ENCODE measurements at places on chromosomes 5 and 9.

GRCh38 chr5:149878371-149878770, 66.2 kb downstream of the PDE6A start:
- DNase-seq, result no peak

DNA sequence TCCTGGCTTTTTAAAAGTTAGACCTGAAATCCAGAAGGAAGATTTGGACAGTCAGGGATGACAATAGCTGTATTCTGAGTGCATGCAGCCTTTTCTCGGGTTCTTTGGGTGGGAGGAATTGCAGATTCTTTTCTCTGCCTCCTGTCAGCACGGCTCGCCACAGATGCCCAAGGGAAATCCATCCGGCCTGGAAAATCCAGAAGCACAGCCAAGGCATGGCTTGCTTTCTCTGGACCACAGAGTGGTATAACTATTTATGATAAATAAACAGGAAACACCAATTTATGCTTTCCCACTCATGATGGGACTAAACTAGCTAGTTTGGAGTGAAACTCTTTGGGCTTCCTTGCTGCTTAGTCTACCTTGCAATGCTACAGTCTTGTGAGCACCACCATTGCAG, 59.1 kb downstream of the C9orf152 start:
- DNase-seq, result no peak

DNA sequence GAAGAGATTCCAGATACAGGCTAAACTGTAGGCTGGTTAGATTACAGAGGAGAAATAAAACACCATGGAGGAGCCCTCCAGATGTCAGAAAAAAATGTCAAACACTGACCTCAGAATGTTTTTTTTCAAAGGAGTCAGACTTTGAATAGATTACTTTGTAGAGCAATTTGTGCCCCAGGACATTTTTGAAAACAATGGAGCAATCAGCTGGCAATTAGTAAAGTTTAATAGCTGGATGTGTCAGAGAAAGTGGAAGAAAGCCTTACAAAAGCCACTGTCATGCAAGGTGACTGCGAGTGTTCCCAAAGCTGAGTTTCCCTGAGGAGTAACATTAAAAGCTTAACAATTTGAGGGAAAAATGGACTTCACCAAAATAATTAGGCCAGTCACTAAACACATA, 417.8 kb upstream of the CTNND2 start:
- DNase-seq, result no peak

DNA sequence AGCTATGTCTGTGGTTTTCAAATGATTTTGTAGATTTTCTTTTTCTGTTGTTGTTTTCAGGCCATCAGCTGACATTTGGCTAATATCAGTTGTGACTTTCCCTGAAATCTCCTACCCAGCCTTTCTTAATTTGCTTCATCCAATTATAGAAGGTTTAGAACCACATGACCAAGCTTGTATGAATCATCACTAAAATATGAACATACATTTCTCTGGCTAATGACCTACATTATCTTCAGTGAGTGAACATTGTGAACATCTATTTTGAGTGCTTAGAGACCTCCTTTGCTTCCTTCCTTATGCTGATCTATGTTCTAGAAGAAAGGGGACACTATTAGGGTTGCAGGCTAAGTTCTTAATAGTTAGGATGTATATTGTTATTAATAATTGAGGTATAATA, 532.5 kb downstream of the RAB3C start:
- DNase-seq, result no peak

DNA sequence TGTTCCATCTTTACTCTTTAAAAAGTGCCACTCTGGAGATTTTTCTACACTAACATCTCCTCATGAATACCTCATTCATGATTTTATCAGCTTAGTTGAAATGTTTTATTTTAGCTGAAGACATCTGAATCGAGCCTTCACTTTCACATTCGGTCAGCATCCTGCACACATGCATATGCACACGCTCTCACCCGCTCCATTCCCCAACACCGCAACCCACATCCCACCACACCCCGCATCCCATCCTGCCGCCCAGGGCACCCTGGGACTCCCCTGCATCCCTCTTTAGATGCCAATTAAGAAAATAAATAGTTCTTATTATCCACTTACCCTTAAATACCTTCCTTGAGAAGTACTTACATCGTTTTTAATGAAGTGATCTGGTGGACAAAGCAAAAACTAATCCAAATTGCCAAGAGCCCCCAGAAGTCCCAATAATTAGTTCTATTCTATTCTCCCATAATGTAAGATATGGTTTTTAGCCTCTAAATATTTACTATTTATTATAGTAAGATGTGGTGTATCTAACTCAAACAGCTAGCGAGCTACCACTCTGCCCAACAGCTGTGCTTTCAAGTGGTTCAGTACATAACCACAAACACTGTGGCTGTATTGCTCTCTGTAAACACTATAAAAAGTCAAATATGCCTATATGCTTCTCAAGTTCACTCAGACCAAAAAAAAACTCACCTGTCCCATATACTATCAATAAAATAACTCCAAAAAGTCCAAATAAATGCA, 38.2 kb downstream of the GZMK start:
- no peak for DNase-seq

GRCh38 chr5:172714491-172715420, 56.2 kb downstream of the DUSP1 start:
- DNase-seq, result peak; percentile 61

- no peak for DNase-seq
These were observed 429.7 kb downstream of the KIAA0825 start for GRCh38 chr5:94188725-94189124.

DNA sequence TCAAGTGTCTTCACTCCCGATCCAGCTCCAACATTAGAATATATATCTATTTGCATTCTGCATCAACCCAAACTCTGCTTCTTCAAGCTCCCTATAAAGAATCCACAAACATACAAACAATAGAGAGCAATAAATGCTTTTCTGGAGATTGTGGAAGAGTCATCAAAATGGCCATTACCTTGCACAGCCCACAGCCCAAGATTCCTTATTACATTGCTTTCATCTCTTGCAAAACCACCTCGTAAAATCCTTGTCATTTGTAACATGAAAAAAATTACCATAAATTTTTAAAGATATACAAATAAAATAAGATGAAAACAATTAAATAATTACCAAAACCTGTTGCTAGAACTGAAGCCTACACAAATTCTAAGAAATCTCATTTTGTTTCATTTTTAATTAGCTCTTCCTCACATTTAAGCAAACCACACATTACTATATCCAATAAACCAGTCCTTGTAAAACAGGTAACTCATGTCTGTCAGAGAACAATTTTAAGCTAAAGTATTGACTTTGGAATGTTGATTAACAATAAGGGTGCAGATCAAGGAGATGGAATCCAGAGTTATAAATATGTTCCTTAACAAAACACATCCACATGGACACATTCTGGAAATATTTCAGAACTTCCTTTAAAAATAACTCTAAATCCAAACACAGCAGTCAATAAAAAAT, 7.1 kb downstream of the SPINK9 start:
- no peak for DNase-seq

- no peak for DNase-seq
These were observed 216.3 kb downstream of the KIAA0825 start for GRCh38 chr5:94402096-94402495.

GRCh38 chr5:29460971-29461559, 1732.4 kb upstream of the CDH6 start:
- DNase-seq, result no peak

DNA sequence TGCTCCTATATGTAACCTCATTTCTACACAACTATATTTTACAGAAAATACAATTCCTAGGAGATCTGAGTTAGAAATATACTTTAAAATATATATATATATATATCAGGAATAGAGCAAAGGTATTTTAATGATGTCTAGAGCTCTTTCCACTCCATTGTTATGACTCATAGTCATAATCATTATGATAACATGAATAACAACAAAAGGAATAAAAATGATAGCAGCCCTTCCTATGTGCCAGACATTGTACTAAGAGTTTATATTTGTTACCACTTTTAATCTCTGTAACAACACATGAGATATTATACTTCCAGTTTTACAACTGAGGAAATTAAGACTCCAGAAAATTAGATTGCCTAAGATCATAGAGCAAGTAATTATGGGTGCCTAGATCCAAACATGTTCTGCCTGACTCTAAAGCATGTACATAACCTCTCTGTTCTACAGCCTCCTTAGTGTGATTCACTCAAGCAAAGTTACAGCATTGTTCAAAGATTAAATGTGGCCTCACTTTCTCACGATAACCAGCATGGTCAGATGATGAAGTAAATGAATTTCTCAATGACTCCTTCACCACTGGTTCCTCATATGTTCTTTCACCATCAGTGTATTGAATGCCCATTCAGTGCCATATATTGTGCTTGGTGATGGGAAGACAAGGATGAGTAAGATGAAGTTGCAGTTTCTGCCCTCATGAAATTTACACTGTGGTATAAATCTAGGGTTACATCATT, 452.1 kb downstream of the EFNA5 start:
- no peak for DNase-seq

- no peak for DNase-seq
These were observed 37.9 kb downstream of the FBXW11 start for GRCh38 chr5:171968531-171968930.

- DNase-seq, result peak; percentile 69
These were observed 2124.9 kb downstream of the MAT2B start for GRCh38 chr5:165630261-165630778.

- no peak for DNase-seq
These were observed 18.3 kb downstream of the BTNL9 start for GRCh38 chr5:181058321-181058720.

DNA sequence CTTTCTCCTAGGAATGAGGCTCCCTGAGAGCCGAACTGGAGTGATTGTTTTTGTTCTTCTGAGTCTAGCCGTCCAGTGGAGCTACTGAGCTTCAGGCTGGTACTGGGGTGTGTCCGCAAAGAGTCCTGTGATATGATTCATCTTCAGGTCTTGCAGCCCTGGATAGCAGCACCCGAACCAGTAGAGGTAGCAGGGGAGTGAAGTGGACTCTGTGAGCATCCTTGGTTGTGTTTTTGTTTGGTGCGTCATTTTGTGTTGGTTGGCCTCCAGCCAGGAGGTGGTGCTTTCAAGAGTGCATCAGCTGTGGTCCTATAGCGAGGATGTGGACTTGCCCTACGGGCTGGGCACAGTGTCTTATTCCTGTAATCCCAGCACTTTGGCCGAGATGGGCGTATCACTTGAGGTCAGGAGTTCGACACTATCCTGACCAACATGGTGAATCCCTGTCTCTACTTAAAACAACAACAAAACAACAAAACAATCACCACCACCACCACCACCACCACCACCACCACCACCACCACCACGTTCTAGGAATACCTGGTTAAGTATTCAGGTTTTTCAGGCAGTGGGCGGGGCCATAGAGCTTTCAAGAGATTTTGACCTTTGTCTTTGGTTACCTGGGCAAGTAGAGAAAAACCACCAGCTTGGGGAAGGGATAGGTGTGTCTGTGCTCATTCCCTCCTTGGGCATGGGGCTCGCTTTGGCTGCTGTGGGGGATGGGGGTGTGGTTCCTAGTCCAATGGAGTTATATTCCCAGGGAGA, 154.0 kb downstream of the WDR70 start:
- DNase-seq, result no peak

DNA sequence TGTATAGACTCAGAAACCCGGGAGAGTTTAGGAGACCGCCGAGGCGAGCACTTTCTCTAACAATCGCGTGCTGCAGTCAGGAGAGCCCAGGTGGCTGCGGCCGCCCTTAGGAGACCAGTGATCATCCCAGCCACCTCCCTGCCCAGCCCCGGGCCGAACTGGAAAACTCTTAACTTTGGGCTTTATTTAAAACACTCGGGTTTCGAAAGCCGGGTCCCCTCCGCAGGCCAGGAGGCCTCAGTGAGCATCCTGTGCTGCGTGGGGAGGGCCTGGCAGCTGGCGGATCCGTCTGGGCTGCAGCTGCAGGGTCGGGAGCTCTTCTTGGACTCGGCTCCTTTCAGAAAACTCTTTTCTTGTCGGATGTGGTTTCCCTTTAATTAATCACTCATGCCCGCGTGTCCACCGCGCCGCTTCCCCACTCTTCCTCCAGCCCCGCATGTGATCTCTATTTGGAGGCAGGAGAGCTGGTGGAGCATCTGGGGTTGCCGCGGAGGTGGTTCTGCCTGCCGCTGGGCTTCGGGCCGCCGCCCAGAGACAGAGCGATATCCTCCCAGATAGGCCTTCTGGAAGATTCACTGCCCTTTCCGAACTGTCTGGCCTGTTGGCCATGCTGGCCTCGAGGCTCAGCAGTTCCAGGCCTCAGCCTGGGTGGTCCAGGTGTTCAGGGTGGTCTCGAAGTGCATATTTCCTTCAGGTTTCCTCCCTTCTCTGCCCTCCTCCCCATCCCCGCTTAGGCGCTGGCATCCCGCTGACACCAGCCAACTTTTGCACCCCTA, 59.5 kb downstream of the TMEM174 start:
- DNase-seq, result no peak

GRCh38 chr9:107691664-107692063, 202.1 kb upstream of the KLF4 start:
- no peak for DNase-seq

DNA sequence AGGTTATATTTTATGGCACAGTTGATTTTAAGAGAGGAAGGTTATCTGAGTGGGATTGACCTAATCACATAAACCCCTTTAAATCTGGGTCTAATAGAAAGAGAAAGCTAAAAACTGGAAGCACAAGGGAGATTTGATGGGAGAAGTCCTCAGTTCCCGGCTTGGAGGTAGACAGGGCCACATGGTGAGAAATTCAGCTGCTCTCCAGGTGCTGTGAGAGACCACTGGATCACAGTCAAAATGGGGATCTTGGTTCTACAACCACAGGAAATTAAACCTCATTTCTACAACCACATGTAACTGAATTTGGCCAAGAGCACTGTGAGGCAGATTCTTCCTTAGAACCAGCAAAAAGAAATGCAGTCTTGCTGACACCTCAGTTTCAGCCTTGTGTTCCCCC, 2352.7 kb downstream of the MAT2B start:
- DNase-seq, result no peak

DNA sequence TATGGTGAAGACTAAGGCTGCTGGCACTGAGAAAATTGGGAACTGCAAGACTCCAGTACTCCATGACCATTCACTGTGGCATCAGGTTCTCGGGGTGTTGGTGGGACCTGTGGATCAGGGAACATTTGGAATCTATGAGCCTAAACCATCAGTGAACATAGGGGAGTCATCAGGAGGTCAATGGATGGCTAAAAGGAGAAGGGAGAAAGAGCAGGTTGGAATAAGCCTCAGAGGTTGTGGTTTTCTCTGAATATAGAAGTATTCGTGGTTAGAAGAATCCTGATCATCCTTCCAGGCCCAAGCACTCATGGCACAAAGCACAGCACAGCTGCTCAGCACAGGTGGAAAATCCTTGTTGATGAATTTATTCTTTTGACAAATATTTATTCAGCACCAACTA, 156.6 kb downstream of the SEMA6A start:
- no peak for DNase-seq

GRCh38 chr5:157290981-157291711, 25.2 kb downstream of the CYFIP2 start:
- DNase-seq, result no peak

All from globus pallidus (tissue), 1 donor.